ENCODE measurements at places on chromosomes 13 and 19.

GRCh38 chr13:109904218-109904617, 117.8 kb upstream of the IRS2 start:
- DNase-seq = no peak
- no peaks in the 10 kb centered on the region for H3K36me3 ChIP-seq
- H3K4me3 ChIP-seq = no peak overlapping the region

DNA sequence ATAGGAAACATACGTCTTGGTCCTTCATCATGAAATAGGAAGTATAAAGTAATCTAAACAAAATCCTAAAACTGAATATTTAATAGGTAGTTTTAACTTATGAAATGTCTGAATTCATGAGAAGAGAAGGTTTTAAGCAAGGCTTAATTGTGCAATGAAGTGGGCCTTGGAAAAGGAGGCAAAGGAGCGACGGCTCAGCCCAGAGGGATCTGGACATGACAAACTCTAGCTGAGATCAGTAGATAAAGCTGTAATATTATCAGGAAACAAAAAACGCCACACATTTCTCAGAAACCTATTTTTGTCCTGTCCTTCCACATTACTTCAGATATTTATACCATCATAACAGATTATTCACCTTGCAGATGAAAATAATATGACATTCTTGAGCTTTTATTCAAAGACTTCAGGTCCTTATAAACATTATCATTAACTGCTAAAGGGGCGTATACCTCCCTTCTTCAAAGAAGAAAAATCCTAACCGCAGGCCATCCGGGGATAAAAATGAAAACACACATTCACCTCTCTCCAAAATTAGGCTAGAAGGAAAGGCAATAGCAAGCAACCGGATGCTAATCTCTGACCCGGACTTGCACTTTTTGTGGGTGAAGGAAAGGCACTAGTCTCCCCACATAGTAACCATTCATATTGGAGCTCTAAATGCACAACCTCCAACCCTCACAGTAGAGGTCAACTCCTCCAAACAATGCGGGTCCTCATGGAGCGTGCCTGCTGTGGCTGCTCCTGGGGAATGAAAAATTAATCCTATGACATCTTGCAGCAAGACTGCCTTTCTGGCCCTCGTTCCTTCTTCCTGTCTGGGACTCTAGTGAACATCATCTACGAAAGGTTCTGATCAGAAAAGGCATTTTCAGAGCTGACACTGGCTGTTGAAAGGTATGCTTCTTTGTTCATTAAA, 108.8 kb downstream of the TBC1D4 start:
- H3K27ac ChIP-seq = no peak overlapping the region
- H3K4me1 ChIP-seq = peaks cover 13% of the 10 kb centered on the region
- H3K4me3 ChIP-seq = no peak overlapping the region
- H3K36me3 ChIP-seq = peaks cover 3% of the 10 kb centered on the region
- no peak for DNase-seq

DNA sequence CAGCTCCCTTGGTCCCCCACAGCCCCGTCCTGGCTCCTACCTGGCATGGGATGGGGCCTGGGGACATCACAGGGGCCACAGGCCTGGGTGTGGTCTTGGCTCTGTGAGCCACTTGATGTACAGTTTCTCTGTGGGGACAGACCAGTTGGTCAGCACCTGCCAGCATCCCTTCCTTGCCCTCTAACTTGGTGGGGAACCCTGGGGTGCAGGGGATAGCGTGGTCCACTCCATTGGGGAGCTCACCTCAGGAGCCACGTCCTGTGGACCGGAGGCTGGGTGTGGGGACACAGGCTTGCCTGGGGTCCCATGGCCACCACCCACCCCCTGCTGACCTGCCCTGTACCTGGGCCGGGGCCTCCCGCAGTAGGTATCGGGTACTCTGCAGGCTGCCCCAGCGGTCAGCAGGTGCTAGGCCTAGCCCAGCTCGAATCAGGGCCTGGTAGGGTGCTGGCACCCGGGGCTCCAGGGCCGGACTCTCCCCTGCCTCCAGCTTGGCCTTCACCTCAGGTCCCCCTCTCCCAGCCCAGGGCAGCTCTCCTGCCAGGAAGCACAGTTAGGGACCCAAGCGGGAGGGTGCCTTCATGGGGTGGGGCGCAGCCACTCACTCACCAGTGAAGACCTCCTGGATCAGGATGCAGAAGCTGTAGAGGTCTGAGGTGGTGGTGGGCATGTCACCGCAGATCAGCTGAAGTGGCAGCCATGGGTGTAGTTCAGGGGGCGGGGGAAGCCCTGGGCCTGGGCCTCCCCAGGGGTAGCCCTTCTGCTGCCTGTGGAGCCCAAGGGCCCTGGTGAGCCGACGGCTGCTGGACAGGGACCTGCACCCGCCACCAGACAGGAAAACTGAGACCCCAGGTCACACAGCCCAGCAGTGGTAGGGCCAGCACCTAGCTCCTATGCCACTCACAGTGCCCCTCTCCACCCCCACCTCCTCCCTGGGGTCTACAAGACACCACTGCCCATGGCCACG, 14.9 kb downstream of the ARHGAP33 start:
- no peak overlapping the region for H3K27ac ChIP-seq
- H3K36me3 ChIP-seq = no peaks in the 10 kb centered on the region
- no peak for DNase-seq
- no peaks in the 10 kb centered on the region for H3K4me1 ChIP-seq
- no peaks in the 10 kb centered on the region for H3K27me3 ChIP-seq

DNA sequence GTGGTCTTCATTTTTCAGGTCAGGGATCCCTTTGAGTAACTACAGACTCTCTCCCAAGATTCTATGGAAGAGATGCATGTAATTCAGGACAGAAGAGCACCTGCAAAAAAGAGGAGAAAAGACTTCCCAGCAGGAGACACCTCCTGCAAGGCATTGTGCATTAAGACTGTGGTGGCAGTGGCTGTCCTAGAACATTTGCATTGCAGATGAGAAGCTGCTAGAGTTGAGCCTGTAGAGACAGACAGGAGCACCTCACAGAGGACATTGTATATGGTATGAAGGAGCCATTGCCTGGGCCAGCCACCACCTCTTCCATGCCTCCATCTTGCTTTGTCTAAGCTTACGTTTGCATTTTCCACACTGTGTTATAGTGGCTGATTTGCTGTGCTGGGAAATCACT, 11.2 kb upstream of the MYO16 start:
- DNase-seq = no peak
- no peaks in the 10 kb centered on the region for H3K36me3 ChIP-seq
- H3K4me1 ChIP-seq = no peaks in the 10 kb centered on the region

GRCh38 chr13:51303063-51303552, 36.4 kb upstream of the SERPINE3 start:
- H3K4me3 ChIP-seq = no peak overlapping the region
- no peak overlapping the region for H3K27ac ChIP-seq
- no peak for DNase-seq
- H3K4me1 ChIP-seq = peaks cover 2% of the 10 kb centered on the region
- peaks cover 4% of the 10 kb centered on the region for H3K27me3 ChIP-seq
- no peaks in the 10 kb centered on the region for H3K36me3 ChIP-seq

- peak overlapping the region; percentile 59 for H3K4me3 ChIP-seq
- H3K36me3 ChIP-seq = no peaks in the 10 kb centered on the region
- H3K27ac ChIP-seq = no peak overlapping the region
- H3K27me3 ChIP-seq = peaks cover 54% of the 10 kb centered on the region
- DNase-seq = no peak
Measured at GRCh38 chr13:25468325-25469168, 96.8 kb downstream of the ATP8A2 start.

GRCh38 chr13:110664041-110664440, 41.9 kb downstream of the CARS2 start:
- H3K27me3 ChIP-seq = no peaks in the 10 kb centered on the region
- H3K27ac ChIP-seq = no peak overlapping the region
- H3K36me3 ChIP-seq = peaks cover 77% of the 10 kb centered on the region

DNA sequence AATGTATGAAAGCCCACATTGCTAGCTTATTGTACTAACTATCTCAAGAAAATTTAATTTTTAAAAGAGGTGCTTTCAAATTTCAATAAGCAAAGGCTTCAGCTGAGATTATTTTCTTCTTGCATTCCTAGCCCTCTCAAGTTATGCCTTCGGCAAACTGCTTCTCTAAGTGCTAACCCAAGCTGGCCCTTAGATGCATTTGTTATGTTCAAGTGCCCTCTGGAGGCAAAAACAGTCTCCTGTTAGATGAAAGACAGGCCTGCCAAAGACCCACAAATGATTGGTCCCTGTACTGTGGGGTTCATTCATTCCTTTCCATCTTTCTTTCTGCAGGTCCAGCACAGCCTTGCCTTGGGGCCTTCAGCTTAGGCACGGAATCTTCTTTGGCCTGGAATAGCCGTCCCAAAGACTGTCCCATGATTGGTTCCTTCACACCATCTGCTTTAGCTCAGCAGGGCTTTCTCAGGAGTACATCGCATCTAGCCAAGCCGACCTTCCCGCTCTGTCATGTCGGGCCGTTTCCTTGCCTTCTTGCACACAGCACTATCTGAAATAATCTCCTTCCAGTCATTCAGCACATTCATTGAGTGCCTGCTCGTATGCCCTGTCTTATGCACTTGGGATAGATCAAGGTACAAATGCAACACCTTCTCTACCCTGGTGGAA, 26.4 kb upstream of the TPTE2 start:
- DNase-seq = no peak
- no peak overlapping the region for H3K4me3 ChIP-seq
- no peaks in the 10 kb centered on the region for H3K36me3 ChIP-seq
- peaks cover 3% of the 10 kb centered on the region for H3K27me3 ChIP-seq
- H3K27ac ChIP-seq = no peak overlapping the region

DNA sequence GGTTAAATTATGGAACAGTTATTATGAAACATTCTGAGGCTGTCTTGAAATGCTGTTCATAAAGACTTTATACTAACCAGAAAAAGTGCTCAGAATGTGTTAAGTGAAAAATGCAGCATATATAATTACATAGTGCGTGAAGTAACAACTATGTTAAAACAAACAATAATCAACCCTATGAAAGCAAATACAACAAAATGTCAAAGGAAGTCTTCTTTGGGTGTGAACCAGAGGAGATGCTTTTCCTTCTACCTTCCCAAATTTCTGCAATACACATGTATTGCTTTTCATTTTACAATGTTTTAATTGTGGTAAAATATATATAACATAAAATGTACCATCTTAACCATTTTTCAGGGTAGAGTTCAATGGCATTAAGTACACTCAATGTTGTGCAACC, 45.7 kb downstream of the F2RL3 start:
- H3K27me3 ChIP-seq = peaks cover 13% of the 10 kb centered on the region
- H3K27ac ChIP-seq = no peak overlapping the region
- H3K36me3 ChIP-seq = peaks cover 40% of the 10 kb centered on the region
- no peak overlapping the region for H3K4me3 ChIP-seq
- no peaks in the 10 kb centered on the region for H3K4me1 ChIP-seq

- H3K27me3 ChIP-seq = no peaks in the 10 kb centered on the region
- no peak for DNase-seq
- peaks cover 46% of the 10 kb centered on the region for H3K4me1 ChIP-seq
- no peak overlapping the region for H3K4me3 ChIP-seq
Measured at GRCh38 chr13:46640843-46641242, 87.9 kb downstream of the LRCH1 start.

DNA sequence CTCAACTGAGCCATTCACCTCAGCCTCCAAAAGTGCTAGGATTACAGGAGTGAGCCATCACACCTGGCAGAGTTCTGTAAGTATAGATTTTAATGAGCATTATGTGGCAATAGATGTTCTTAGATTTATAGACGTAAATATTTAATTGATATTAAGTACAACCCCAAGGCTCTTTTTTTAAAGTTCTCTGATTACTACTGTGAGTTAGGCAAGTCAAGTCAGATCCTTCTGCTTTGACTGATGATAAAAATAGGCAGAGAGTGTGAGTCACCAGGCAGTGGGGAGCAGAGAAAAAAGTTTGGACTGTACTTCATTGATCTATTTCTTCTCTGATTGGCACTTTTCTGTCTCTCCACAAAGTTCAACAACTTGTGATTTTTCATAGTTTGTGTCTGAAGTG, 1379.9 kb downstream of the UQCRFS1 start:
- H3K36me3 ChIP-seq = no peaks in the 10 kb centered on the region
- no peak overlapping the region for H3K27ac ChIP-seq
- no peaks in the 10 kb centered on the region for H3K27me3 ChIP-seq
- H3K4me3 ChIP-seq = no peak overlapping the region

DNA sequence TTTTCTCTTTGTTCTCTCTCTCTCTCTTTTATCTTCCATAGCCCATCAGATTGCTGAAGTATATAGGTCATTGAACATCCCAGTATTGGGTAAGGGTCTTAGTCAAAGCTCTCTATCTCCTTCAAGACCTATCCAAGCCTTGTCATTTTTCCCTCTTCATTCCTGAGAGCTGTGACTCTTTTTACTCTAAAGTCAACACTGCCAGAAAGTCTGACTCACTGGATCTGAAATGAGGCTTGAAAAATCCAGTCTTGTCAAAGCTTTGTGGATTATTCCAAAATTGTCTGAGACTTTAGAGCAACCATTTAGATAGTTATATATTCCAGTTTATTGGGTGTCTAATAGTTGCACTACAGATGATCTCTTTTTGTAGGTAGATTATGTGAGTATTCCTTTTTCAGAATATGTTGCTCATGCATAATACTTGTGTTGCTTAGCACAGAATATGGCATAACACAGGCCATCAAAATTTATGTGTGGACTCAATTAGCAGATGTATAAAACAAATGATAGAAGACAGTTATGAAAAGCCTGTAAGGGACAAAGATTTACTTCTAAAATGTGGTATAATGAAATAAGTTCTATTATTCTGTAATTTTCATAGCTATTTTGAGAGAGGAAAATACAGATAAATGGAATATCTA, 389.3 kb upstream of the PCDH9 start:
- H3K36me3 ChIP-seq = no peaks in the 10 kb centered on the region
- H3K27me3 ChIP-seq = no peaks in the 10 kb centered on the region
- no peak overlapping the region for H3K4me3 ChIP-seq
- peak overlapping the region; percentile 77 for H3K27ac ChIP-seq
- peaks cover 29% of the 10 kb centered on the region for H3K4me1 ChIP-seq

DNA sequence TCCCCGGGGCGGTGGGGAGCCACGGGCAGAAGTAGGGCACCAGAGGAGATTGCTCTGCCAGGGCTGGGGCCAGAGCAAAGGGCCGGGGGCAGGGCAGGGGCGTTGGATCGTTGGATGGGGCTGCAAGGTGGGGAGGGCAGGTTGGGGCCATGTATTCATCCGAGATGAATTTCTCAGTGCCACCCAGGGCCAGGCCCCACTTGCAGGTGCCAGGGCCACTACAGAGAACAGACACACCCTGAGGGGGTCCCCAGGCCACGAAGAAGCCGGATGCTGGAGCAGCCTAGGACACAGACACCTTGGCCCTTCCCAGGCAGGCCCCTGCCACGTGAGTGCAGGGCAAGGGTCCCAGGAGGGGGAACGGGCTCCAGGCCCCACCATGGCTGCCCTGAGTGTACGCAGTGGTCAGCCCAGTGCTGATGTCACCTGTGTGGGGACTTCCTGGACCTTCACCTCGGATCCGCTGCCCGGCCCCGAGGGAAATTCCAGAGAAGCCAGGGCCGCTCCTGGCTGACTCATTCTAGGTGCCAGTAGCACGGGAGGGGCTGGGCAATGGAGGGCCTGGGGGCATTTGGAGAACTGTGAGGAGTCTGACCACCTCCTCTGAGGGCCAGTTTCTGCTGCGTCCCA, 9.6 kb upstream of the SBNO2 start:
- H3K27ac ChIP-seq = peak overlapping the region; percentile 41
- DNase-seq = no peak
- no peak overlapping the region for H3K4me3 ChIP-seq
- H3K36me3 ChIP-seq = no peaks in the 10 kb centered on the region

Measured in osteocyte (in vitro differentiated cells).